ENCODE measurements at places on chromosomes 12 and 14.

- DNase-seq: no peak
Observed at GRCh38 chr14:52048116-52048515, 20.7 kb downstream of the NID2 start.

GRCh38 chr12:46674129-46674528, 151.7 kb downstream of the SLC38A4 start:
- no peak for DNase-seq

- DNase-seq: peak; percentile 43
Observed at GRCh38 chr14:55123101-55123500, 6.0 kb upstream of the LGALS3 start.

GRCh38 chr14:51609955-51610283, 41.8 kb upstream of the FRMD6 start:
- no peak for DNase-seq

GRCh38 chr12:131421509-131422186, 289.2 kb upstream of the SFSWAP start:
- no peak for DNase-seq

DNA sequence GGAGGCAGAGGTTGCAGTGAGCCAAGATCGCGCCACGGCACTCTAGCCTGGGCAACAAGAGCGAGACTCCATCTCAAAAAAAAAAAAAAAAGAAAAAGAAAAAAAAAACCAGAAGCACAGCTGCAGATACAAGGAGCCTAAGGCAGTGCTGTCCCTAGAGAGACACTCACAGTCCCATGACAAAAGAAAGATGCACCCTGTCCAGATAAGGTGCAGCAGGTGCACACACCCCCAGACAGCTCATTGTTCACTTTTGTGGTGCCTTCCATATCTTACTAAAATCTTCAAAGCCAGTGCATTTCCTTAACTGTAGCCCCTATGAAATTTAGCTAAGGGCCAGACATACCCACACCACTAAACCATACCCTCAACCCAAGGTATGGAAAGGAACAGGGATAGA, 7.7 kb upstream of the NRL start:
- no peak for DNase-seq

GRCh38 chr12:50017641-50018040, 7.7 kb downstream of the RACGAP1 start:
- no peak for DNase-seq

DNA sequence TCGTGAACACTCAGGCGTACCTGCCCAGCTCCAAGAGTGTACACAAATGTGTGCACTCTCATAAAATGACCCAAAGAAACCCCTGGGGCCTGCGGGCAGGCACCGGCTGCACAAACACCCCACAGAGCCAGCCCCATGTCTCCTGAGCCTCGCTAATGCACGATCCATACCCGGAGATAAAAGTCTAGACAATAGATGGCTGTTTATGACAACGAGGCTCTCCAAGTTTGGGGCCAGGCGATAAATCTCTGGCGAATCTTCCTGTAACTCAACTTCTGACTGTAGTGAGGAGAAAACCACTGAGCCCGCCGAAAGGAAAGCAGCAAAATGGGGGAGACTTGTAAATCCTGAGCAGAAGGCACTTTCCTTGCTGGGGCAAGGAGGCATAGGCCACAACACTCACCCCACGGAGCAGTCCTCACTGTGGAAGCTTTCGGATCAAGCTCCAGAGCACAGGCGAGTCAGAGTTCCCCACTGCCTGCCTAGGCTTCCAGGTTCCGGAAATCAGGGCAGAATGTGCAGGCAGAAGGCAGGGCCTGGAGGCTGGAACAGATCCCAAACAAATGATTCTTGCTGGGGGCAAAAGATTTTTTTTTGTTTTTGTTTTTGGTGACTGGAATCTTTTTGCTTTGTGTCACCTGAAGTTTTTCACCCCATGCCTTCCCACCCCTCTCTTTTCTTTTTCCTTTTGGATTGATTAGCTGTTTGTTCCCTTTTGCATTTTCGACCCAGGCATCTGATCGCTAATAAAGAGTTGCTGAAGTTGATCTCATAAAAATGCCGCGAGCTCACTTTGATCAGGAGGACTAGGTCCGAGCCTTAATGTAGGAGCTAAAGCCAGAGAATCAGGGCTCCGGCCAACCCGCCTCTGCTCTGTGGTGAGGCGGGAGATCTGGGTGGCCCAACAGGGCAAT, 4.5 kb upstream of the HOXC11 start:
- DNase-seq: no peak

DNA sequence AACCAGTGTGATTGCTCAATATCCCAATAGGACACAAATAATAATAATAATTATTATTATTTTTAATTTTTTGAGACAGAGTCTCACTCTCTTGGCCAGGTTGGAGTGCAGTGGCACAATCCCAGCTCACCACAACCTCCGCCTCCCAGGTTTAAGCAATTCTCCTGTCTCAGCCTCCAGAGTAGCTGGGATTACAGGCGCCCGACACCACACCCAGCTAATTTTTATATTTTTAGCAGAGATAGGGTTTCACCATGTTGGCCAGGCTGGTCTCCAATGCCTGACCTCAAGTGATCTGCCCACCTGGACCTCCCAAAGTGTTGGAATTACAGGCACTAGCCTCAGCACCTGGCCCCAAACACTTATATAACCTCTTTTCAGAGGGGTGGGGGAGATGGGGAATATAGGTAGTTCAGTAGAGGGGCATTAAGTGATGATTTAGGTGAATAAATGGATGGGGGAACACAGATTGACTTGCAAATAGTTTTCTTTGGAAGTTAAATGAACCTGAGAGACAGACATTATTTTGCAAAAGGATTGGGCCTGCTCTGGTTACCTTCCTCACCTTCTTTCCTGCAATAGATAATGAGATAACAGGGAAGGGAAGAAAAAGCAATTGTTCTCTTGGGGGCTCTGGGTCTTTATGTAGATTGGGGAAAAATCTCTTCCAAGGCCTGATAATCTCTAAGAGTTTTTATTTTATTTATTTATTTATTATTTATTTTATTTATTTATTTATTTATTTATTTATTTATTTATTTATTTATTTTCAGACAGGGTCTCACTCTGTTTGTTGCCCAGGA, 57.7 kb downstream of the RESF1 start:
- DNase-seq: no peak

DNA sequence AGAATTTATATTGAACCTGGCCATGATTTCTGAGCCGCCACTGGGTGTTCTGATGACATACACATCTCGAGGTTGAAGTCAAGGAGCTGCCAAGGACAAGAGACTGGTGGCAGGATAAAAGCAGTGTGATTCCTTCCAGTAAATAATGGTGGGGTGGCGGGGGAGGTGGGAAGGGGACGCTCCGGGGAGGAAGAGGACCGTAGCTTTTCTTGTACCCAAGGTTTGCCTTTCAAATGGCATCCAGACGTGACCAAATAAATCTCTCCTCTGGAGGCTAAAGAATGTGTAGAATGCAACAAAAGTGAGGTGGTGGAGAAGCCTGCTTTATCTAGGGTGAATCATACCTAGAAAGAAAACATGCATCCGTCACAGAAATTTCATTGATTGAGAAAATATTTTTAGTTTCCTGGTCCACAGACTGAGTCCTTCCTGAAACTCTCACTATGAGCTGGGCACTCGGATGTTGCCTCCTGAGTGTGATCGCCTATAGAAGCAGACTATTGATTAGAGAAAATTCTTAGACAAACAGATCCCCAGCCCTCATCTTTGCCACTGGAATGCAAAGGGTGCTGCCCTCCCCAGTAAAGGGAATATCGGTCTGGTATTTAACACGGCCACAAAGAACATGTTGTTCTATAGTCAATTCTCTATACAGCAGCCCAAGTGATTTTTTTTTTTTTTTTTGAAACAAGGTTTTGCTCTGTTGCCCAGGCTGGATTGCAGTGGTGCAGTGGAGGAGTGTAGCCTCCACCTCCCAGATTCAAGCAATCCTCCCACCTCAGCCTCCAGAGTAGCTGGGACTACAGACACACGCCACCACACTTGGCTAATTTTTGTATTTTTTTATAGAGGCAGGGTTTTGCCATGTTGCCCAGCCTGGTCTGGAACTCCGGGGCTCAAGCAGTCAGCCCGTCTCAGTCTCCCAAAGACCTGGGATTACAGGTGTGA, 112.1 kb downstream of the DPF3 start:
- peak; percentile 45 for DNase-seq

- no peak for DNase-seq
Observed at GRCh38 chr14:45185100-45185814, 49.5 kb downstream of the FANCM start.

GRCh38 chr12:111121840-111122239, 201.5 kb upstream of the MYL2 start:
- DNase-seq: no peak

- DNase-seq: no peak
Observed at GRCh38 chr12:62879691-62880090, 55.3 kb downstream of the PPM1H start.

GRCh38 chr14:67228325-67228984, 12.8 kb upstream of the PALS1 start:
- no peak for DNase-seq

- DNase-seq: no peak
Observed at GRCh38 chr14:76755610-76756370, 5.5 kb upstream of the VASH1 start.

- DNase-seq: no peak
Observed at GRCh38 chr14:56334458-56334857, 216.2 kb downstream of the PELI2 start.

DNA sequence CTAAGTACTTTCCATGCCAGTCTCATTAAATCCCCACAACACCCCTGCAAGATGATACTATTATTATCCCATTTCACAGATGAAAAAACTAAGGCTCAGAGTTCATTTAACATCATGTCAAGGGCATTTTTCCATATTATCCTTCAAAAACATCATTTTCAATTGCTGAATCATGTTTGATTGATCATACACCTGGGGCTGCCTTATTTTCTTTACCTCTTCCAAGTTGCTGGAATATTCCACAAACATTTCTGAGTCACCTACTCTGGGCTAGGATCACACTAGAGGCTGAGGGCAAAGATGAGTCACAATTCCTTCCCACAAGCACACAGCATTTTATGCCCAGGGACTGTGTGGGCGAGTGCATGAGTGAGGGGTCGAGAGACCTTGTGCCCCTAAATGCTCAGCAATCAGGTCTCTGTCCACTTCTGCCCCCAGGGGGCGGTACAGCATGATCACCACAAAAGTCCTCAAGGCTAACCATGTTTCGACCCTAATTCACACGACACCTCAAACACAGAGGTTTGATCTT, 14.1 kb upstream of the TMEM119 start:
- no peak for DNase-seq

GRCh38 chr12:14417715-14418114, 52.2 kb downstream of the ATF7IP start:
- DNase-seq: peak; percentile 12

DNA sequence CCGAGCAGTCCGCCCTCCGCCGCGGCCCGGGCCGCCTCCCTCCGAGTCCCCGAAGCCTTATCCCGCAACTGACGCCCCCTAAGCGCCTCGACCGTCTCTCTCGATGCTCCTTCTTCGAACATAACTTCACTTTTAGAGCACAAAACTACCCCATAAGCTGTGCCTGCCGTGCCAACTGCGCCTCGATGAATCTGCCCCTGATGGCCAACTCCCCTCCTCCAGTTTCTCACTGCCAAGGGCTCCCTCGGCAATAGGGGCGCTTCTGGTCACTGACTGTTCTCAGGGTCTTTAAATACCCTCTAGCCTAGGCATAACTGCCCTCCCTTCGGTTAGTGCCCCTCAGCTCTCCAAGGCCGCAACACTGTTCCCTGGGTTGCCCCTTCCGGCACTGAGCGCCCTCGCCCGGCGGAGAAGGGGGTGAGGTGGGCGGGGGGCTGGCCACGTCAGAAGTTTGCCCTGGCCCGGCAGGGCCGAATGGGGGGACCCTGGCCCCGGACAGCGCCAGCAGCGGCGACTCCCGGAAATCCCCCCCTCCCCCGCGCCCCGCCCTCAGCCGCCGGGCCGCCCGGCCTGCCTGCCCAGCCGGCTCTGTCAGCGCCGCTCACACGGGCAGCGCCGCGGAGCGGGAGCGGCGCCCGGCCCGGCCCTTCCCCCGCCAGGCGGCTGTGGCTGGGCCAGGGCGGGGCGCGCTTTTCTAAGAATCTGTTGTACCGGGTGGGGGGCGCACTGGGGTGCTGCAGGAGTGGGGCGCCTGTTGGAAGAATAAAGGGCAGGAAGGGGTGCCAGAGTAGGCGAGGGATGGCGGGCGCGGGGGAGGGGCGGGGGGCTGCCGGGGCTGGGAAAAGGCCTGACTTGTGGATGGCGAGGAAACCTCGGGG, 10.6 kb downstream of the RARG start:
- no peak for DNase-seq

DNA sequence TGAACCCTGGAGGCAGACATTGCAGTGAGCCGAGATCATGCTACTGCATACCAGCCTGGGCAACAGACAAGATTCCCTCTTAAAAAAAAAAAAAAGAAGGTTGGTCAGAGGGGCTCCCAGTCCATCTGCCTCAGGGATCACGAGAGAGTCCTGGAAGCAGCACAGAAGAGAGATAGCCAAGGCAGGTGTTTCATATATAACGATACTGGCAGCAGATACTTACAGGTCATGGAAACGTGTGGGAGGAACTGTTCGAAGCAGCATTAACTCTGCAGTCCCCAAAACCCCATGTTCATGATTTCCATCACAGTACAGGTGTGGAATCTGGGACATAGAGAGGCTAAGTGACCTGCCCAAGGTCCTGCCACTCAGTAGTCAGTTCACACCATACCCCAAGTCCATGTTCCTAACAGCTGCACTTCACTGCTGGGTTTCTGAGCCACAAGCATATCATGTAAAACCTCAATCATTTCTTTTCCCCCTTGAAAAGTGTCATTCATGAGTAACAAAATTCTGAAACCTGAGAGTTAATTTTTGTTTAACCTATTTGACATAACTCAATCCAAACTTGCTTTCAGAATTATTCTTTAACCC, 16.7 kb downstream of the CDK2AP1 start:
- DNase-seq: no peak

DNA sequence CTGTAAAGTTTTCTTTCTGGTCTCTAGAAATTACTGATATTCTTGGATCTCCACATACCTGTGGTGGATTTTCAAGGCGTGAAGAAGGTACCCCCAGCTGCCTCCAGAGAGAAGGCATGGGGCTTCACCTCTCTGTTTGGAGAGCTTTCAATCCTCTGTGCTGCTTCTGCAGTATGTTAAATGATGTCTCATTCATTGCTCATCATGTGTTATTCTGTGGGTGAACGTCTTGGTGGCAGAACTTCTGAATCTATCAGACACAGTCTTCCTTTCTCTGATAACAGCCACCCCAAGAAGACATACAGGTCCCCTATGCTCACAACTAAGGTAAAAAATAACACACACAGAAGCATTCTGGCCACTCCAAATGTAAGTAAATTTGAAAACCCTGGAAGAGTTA, 221.3 kb upstream of the TMEM260 start:
- no peak for DNase-seq

GRCh38 chr14:26820138-26820537, 222.3 kb upstream of the NOVA1 start:
- DNase-seq: no peak
